ENCODE measurements at places on chromosomes 3 and 15.

GRCh38 chr3:23221136-23221535 is 18.0 kb downstream of the UBE2E2 start:
- DNase-seq: no peak

GRCh38 chr15:101029971-101030661 is 111.0 kb downstream of the LRRK1 start:
- DNase-seq: no peak

GRCh38 chr15:67146875-67147381 is 81.5 kb downstream of the SMAD3 start:
- no peak for DNase-seq

DNA sequence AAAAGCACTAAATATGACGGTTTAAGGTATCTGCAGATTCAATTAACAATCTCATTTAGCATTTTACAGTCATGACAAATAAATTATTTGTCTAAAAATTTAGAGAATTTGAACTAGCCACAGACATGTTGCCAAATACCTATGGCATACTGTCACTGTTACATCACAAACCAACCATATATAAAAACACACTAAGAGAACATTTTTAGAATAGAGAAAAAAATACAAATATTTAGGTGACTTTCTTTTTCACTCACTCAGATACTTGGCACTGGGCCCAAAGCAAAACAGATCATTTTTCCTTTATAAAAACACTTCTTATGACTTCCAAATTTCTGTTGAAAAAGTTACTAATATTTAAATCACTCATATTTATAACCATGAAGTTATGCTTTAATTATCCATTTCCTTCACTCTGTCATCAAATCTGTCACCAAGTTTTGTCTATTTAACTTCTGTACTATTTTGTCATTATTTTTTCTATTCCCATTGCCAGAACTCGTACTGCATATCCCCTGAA is 644.7 kb downstream of the OTOL1 start:
- DNase-seq: no peak

DNA sequence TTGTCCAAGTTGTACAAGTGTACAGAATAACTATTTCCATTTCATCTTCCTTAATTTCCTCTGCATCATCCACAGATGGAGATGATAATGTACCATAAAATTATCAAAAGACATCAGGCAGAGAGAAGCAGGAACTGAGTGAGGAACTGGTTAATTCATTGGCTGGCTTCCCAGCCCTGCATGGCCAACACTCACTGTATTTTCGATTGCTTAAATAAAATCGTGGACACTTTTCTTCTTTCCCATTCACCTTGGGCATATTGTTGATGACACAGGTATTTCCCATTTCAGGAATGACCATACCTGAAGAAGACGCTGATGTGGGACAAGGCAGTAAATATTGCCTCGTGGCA is 144.2 kb upstream of the ABHD17C start:
- DNase-seq: no peak

GRCh38 chr3:59237121-59237520 is 187.3 kb upstream of the CFAP20DC start:
- DNase-seq: no peak

- DNase-seq: no peak
Observed at GRCh38 chr3:195896361-195897080, 11.8 kb downstream of the TNK2 start.

- DNase-seq: no peak
Observed at GRCh38 chr3:49882166-49882565, 12.5 kb upstream of the CAMKV start.

DNA sequence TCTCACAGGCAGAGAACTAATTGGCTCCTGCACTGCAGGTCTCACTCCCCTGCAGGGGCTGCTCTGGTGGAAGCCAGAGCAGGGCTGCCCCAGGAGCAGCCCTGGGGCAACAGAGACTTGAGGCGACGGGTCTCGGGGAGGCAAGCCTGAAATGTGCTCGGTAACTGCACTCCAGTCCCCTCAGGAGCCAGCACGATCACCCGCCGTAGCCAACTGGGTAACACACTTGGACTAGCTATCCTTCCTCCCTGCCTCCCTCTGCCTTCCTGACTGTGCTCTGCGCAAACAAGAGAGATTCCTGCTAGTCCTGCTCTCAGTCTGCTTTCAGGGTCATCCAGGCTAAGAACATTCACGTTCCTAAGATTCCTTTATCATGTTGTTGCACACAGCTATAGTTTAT is 140.7 kb upstream of the NSMCE3 start:
- no peak for DNase-seq

GRCh38 chr3:126287536-126288241 is 69.5 kb downstream of the KLF15 start:
- no peak for DNase-seq
